ENCODE measurements at places on chromosomes 11 and 22.

DNA sequence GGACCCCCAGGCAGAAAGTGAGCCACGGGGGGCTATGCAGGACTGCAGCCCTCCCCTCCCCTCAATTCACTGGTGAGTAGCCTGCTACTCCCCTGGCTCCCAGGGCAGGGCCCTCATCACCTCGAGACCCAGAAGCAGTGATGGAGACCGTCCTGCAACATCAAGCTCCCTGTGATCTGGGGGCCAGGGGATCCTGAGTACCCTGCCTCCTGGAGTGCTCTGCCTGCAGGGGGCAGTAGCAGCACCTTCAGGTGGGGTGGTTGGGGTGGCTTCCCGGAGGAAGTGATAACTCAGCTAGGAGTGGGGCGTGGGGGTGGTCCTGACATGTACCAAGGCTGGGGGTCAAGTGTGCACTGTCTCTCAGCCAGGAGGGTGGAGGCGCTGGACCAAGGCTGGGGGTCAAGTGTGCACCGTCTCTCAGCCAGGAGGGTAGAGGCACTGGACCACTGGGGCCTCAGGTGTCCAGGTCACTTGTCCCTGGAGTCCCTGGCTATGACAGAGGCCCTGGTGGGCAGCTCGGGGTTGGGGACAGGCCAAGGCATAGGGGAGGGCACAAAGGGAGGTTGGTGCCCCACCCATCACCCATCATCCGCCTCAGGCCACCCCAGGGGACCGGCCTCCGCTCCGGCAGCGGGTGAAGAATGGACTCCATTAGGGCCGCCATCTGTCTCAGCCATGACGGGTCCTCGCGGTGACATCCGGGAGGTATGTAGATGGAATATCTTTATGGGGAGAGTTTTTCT lies 9.4 kb downstream of the RTN4R start:
- DNase-seq = no peak

DNA sequence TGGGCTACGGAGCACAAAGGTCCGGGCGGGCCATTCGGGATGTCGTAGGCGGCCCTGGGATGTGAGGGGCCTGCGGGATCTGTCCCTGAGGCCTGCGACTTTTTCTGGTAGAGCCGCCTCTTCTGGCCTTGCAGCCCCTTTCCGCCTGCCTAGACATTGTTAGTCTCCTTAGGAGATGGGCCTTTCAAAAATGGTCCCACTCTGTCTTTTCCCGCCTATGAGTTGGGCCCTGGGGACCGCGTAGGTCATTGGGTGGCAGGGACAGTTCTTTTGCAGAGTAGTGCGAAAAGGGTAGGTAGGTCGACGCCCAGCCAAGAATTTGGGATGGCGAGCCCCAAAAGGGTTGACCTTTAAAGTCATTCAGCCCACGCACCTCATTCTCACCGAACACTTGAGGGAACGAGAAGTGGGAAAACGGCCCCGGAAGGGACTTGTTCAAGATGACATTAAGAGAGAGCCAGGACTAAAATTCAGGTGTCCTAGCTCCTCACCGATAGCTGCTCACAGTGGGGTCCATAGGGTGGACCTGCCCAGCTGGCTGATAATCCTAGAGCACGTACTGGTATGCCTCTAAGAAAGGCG lies 785 bp downstream of the OTUB1 start:
- DNase-seq = no peak

DNA sequence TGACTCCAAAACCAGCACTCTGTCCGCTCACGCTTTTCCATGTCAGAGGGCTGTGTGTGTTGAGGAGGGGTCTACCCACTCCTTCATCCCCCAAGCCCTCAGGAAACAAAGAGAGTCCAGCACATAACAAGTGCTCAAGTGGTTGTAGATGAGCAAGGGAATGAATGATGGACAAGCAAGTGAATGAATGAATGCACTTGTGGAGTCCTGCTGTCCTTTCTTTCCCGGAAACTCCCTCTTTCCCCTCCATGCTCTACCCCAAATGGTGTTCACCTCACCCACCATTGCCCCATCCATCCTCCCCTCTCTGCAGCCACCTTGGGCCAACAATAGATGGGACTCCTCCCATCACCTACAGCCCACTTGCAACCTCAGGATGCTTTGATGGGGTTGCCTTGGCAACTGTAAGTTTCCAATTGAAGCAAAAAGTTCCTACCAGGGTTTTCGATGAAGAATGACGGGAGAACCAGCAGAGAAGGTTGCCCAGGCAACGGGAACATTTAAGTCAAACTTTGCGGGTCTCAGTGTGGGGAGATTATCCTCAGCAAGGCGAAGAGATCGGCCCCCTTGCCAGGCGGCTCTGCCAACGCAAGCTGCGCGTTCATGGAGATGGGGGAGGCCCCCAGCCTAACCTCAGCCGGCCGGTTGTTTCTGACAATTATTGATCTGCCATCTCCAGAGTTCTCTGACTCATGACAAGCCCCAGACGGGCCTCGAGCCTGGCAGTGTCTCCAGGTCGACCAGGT lies 51.1 kb downstream of the MCM5 start:
- no peak for DNase-seq

GRCh38 chr22:24240381-24240780 lies 4.5 kb downstream of the GGT5 start:
- DNase-seq = no peak

DNA sequence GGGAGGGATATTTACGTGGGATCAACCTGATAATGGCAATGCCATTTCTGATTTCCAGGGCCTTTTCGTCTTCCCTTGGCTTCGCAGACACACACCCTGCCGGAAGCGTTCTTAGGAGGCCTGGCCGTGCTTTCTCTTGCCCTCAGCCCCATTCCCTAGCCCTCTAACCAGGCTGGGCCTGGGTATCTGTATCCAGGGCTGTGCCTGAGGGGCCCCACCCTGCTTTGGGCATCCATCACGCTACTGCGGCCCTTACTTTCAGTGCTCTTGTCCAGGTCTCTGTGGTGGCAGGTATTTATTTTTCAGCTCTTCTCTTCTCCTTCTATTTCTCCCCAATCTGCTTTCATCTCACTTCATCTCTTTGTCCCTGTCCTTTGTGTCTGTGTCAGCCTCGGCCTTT lies 105.0 kb downstream of the ZBTB16 start:
- DNase-seq = no peak

DNA sequence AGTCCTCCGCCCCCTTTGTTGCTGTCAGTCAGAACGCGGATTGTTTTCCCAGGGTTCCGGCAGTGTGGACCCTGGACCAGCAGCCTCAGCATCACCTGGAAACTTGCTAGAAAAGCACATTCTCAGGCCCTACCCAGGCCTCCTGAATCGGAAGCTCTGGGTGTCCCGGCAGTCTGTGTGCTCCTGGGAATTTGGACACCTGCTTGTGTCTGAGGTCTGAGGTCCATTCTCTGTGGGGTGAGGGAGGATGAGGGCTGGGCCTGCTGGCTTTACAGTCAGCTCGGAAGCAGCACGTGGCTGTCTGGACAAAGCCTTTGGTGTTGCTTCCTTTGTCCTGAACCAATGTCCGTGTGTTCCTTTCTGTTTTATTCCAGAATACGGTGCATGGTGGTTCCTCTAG lies 299.7 kb downstream of the TBC1D22A start:
- no peak for DNase-seq

DNA sequence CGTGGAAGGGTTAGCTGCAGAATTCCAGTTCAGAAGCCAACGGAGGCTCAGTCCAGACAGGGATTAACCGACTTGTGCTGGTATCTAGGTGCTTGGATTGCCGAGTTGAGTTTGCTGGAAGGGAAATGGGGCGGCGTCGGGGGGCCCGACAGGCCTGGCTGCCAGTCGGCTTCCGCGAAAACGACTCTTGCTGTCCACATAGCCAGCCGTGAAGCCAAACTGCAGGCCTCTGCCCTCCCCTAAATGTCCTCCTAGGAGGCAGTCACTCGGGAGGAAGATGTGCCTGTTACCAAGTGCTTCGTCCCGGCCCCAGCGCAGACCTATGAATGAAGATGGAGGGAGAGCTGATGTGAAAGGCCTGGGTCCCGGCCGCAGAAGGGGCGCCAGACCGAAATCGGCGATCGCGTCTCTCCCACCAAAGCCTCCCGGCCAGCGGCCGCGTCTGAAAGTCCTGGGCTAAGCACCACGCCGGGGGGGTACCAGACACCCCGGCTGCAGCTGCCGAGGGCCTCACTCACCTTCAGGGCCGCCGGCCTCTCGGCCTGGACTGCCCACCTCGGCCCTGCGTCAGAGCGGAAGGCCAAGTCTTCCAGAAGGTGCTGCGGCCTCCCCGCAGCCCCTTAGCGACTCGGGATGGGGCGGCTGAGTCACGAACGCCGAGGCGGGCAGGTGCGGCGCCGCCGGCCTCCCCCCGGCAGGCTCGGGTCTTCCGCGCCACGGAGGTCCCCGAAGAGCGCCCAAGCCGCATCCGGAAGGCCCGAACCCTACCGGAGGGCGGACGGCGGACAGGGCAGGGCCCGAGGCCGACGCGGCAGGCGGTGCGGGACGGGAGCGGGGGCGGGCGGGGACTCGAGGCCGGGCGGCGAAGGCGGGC lies 7.5 kb downstream of the DPAGT1 start:
- peak; percentile 30 for DNase-seq

DNA sequence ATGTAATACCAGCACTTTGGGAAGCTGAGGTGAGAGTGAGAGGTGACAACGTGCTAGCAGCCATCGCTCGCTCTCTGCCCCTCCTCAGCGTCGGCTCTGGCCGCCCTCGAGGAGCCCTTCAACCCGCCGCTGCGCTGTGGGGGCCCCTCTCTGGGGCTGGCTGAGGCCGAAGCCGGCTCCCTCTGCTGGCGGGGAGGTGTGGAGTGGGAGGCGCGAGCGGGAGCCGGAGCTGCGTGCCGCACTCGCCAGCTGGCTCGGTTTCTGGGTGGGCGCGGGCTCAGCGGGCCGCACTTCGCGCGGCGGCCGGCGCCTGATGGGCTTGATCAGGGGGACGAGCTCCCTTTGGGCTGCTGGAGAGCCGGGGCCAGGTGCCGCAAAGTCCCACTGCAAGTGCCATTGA lies 98.9 kb upstream of the UBASH3B start:
- DNase-seq = no peak

- no peak for DNase-seq
Observed at GRCh38 chr11:94186342-94187203, 57.9 kb downstream of the PANX1 start.

- no peak for DNase-seq
Observed at GRCh38 chr11:35274909-35275785, 136.2 kb downstream of the CD44 start.

DNA sequence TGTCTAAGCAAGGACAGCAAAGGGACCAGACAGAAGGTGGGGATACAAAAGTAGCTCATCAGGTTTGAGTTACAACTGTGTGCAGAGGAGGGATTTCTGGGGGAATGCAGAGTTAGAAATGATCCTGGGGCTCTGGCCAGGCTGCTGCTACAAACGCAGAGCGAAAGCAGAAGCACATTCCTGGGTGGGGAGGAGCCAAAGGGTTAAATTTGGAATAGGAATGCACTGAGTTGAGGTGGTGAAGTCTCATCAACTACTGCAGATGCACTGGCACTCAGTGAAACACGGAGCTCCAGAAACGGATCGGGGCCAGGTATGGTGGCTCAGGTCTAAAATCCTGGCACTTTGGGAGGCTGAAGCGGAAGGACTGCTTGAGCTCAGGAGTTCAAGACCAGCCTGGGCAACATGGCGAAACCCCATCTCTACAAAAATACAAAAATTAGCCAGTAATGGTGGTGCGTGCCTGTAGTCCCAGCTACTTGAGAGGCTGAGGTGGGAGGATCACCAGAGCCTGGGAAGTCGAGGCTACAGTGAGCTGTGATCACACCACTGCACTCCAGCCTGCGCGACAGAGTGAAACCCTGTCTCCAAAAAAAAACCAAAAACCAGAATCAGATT lies 3.2 kb downstream of the CHKA start:
- no peak for DNase-seq

DNA sequence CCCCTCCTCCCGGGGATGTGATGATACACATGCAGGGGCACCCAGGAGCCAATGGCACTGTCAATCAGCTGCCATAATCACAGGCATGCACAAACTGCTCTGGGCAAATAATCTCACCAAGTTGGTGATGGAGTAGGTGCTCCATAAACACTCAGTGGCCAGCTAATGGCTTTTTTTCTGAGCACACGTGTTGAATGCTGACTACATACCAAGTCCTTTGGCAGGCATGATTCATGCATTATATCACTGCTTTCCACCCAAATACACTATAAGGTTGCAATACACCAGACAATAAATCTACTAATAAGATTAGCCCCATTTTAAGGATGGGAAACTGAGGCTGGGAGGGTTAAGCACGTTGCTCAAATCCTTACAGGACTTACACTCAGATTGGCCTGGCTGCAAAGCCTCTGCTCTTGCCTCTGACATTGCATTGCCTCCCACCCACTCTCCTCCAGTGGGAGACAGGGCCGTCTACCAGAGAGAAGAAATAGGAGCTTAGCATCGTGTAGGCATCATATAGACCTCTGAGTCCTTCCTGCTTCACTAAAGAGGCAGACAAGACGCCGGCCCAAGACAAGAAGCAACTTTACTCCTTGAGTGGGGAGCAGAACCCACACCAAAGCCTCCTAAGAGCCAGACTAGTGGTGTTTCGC lies 32.7 kb upstream of the ACCSL start:
- no peak for DNase-seq

- DNase-seq = no peak
Observed at GRCh38 chr22:38937036-38937435, 20.4 kb upstream of the APOBEC3A start.

DNA sequence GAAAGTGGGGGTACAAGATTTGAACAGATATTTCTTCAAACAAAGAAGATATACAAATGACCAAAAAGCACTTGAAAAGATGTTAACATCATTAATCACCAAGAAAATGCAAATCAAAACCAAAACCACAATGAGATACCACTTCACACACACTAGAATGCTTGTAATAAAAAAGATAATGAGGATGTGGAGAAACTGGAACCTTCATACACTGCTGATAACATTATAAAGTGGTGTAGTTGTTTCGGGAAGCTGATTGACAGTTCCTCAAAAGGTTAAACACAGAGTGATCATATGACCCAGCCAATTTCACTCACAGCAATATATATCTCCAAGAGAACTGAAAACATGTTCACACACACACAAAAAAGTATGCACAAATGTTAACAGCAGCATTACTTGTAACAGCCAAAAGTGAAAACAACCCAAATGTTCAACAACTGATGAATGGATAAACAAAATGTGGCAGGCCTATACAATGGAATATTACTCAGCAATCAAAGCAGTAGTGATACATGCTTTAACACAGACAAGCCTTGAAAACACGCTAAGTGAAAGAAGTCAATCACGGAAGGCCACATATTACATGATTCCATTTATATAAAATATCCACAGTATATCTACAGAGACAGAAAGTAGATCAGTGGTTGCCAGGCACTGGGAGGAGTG lies 15.1 kb downstream of the PITPNB start:
- no peak for DNase-seq

- DNase-seq = peak; percentile 17
Observed at GRCh38 chr11:34565417-34566207, 52.0 kb upstream of the ELF5 start.

Measured in ACHN (cell line).